A673 (cell line): ENCODE measurements at places on chromosomes 16 and 17. TPM values are rescaled to one million over a fixed set of nuclear protein-coding genes. Genes with fewer than 3 reads are reported as not detected.

The TERB1 gene
- total RNA-seq, result 0.28 TPM in 1 of 2 replicates, not detected in the other

The RMI2 gene
- 28.5 and 38.4 TPM in 2 replicates for total RNA-seq

The TNFRSF13B gene
- not detected in 2 replicates for total RNA-seq

The CCDC92B gene
- 0.09 TPM in 1 of 2 replicates, not detected in the other for total RNA-seq

The CYGB gene
- 0.56 and 0.61 TPM in 2 replicates for total RNA-seq

The PYY gene
- total RNA-seq, result not detected in 2 replicates

The CACNG5 gene
- 0.88 and 3.1 TPM in 2 replicates for total RNA-seq

The VMO1 gene
- total RNA-seq, result 28.6 and 39.7 TPM in 2 replicates

- no peak for DNase-seq
These were observed 3.0 kb downstream of the HOXB6 start for GRCh38 chr17:48601539-48602425.

- DNase-seq, result no peak
These were observed 128.4 kb downstream of the SHISA9 start for GRCh38 chr16:13029786-13030185.

- DNase-seq, result no peak
These were observed 14.0 kb upstream of the STAC2 start for GRCh38 chr17:39239640-39240314.

DNA sequence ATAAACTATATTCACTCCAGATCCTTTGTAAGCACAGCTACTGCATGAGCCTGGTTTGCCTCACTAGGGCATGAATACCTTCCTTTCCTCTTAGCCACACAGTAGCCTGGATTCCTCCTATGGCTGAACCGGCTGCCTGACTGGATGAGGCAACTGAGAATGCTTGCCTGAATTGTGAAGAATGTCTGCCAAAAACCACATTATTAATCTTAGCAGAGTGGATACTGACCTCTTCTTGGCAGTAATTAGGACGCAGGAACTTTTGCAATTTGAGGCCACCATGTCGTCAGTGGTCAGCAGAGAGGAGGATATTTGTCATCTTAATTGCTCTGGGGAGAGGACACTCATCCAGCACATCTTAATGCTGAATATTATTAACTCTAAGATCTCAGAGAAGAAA is 651.8 kb upstream of the GOT2 start:
- no peak for DNase-seq

DNA sequence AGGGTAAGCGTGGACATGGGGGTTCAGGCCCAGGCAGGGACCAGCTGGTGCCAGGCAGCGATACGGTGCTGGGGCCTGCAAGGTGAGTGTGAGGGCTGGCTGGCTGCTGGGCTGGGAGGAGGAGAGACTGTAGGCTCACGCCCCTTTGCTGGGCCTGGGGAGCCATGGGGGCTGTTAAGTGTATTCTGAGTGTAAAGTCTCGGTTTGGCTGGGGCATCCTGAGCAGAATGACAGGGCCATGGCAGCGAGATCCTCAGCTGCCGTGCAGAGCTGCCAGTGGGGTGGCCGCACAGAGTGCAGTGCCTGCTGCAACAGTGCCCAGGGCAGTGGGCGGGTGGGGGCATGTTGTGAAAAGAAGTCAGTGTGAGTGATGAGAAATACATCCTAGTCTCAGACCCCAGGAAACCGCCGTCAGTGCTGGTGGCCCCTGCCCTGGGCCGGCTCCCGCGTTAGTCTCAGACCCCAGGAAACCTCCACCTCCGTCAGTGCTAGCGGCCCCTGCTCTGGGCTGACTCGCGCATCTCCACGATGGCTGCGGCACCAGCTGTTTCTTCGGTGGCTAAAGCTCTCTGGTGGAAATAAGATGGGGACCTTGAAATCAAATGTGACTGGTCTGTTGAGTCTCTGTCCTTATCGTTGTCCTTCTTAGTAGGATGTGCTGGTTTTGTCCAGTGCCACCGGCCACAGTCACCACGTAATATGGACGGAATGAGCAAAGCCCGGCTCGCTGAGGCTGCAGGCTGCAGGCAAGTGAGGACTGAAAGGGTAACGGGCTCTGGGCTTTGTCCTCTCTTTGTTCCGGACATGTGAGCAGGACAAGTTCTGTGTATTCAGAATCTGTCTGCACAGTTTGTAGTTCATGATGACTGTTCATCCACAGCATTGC is 22.9 kb downstream of the ACSF3 start:
- no peak for DNase-seq

DNA sequence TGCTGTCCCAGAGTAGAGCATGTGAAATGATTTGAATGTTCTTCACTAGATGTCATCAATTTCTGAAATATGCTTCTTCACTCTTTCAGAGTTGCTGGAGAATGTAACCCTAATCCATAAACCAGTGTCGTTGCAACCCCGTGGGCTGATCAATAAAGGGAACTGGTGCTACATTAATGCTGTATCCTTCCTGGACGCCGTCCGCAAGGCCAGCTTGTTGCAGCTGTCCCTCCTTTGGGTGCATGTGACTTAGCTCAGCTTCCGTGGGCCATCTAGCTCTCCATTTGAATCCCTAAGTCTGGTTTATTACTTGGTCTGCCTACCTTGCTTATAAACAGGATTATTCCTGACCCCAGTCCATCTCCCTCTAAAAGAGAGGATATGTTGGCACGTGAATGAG is 58.8 kb downstream of the USP10 start:
- no peak for DNase-seq

- no peak for DNase-seq
These were observed 12.3 kb downstream of the HMOX2 start for GRCh38 chr16:4488499-4488967.

DNA sequence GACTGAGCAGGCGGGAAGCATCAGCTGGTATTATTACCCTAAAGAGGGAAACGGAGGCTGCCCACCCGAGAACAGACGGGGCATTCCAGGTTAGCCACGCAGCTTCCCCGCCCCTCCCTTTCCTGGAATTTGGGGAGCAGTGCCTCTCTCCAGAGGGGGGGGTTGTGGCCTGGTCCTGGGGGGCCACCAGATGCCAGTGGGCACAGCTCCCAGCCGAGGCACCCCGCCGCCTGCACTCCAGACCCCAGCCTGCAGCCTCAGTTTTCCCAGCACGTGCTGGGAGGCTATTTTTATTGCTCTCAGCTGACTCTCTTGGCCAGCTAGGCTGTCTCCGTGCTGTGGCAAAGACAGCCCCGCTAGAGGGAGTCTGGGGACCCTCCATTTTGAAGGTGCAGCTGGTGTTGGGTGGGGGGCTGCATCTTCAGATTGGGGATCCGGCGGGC is 62.7 kb upstream of the GSE1 start:
- DNase-seq, result no peak

GRCh38 chr16:81946206-81946605 is 65.1 kb downstream of the SDR42E1 start:
- peak; percentile 43 for DNase-seq

DNA sequence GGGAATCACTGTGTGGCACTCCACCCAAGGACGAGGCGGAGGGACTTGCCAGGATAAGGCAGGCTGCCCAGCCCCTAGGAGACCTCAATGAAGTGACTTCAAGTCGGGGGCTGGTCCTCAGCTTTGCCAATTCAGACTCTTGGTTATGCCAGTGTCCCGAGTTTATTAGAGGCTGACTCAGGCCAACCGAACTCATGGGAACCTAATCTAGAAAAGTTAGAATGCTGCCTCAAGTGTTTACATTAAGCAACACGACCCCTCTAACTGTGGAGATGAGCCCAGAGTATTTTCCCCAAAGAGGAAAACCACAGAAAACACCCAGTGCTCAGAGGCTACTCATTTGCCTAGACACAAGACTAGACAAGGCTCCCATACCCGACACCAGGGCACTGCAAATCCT is 1.1 kb upstream of the TEKT3 start:
- DNase-seq, result no peak

- DNase-seq, result no peak
These were observed 9.9 kb upstream of the NFAT5 start for GRCh38 chr16:69555867-69556266.

DNA sequence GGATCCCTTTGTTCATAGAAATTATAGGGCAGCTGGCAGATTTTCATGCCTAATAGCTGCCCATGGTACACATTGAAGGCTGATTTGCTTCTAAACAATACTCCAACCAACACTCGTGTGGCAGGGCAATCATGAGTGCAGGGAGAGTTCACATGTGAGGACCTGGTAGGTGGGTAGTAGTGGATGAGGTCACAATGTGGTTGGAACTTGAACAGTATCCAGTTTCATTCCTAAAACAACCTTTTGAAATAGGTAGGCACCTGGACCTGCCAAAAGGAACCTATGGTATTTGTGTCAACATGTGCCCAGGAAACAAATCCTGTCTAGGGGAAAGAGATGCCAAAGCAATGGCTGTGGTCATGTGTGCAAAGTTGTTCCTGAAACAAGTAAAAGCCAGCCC is 32.8 kb downstream of the CCL4 start:
- DNase-seq, result no peak

DNA sequence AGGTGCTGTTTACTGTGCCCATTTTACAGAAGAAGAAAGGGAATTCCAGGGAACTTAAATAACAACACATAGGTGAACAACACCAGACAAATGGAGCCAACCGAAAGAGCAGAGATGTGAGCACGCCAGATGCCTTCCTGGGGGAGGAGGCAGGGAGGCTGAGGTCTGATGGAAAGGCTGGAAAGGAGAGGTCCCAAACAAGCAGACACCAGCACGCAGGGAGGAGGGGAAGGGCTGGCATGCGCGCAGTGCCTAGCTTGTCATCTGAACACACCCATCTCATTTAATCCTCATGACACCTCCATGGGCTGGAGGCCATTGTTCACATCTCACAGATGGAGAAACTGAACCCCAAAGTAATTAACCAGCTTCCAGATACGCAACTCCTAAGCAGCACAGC is 20.9 kb upstream of the CACNG5 start:
- DNase-seq, result no peak

DNA sequence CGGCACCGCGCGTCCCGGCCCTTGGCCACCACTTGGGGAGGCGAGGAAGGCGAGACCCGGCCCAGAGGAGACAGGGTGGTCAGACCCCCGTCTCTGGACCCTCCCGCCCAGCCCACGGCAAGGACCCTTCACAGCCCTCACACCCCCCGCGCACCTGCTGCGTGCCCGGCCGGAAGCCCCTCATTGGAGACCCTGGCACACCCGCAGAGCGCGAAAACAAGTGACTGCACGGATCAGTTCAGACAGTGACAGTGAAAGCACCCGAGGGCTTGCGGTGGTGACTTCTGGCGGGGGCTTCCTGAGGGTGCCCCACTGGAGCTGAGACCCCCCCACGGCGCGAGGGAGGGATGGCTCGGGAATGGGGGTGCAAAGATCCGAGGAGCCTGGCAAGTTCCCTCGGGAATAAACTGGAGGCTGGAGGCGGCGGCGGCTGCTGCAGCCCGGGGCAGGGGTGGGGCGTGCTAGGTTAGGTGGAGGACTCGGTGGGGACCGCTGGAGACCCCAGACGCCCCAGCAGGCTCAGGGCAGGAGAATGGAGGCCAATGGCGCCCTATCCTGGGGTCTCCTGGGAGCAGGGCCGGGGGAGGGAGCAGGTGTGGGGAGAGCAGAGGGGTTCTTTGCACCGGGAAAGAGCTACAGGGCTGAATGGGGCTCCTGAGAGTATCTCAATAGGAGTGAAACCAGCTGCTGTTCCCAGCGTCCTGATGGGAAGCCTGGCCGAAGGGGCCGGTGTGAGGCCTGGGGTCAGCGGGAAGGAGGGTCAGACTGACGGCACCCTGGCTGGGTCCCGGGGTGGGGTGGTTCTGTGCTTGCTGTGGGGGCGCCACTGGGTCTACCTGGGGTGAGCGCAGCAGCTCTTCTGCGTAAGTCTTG is 824 bp upstream of the FBXL16 start:
- DNase-seq, result no peak

DNA sequence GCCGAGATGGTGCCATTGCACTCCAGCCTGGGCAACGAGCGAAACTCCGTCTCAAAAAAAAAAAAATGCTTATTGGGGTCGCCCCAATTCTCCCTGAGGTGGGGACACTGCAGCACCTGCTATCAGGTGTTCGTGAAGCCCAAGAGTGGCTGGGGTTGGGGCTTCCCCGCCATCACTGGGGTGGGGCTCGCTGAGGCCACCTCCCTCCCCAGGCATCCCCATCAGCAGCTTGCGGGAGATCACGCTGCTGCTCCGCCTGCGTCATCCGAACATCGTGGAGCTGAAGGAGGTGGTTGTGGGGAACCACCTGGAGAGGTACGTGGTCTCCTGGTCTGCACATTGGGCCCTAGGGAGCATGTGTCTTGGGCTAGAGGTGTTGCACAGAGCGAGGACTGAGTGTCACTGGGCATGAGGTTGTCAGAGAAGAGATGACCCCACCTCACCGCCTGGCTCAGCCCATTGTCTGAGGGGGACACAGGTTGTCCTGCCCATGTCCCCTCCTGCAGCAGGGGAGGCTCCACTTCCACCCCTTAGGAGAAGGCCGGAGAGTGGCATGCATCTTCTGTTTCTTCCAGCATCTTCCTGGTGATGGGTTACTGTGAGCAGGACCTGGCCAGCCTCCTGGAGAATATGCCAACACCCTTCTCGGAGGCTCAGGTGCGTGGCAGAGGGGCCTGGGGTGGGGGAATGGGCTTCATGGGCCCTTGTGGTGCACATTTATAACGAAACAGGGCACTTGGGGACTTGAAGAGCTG is 4.9 kb downstream of the CDK10 start:
- no peak for DNase-seq

- no peak for DNase-seq
These were observed 8.8 kb upstream of the CYB561 start for GRCh38 chr17:63454915-63455314.

DNA sequence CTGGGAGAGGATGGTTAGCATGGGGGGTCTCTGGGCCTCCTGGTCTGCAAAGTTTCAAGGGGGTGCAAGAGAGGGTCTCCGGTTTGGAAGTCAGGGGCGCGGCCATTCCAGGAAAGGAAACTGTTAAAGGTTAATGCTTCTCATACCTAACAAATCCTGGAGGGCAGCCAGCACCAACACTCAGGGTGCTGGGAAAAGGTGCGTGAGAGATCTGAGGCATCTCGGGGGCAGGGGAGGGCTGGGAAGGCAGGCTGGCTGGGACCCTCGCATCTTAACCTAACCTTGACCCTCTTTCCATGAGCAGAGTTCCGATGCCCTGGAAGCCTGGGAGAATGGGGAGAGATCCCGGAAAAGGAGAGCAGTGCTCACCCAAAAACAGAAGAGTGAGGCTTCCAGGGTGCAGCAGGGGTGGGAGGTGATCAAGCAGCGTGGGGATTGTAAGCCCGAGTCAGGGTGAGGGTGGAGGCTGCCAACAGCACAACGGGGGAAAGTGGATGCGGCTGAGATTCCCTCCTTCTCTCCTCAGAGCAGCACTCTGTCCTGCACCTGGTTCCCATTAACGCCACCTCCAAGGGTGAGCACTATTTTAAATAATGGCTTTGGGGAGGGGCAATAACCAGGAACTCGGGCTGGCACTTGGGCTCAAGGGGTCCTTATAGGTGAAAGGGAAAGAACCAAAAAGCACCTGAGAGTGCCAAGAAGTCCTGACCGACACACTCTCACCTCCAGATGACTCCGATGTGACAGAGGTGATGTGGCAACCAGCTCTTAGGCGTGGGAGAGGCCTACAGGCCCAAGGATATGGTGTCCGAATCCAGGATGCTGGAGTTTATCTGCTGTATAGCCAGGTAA is 996 bp downstream of the TNFSF13 start:
- DNase-seq, result no peak

GRCh38 chr16:5309946-5310611 is 212.5 kb upstream of the EEF2KMT start:
- DNase-seq, result no peak

- DNase-seq, result peak; percentile 67
These were observed at the start of gene NOTUM for GRCh38 chr17:81961087-81961511. NOTUM (minus strand) TSS chr17:81961187; CDS start chr17:81960909, 278 bp downstream.
